ENCODE measurements at places on chromosomes 5 and 9.

- DNase-seq = no peak
These were observed 64.4 kb upstream of the RAI14 start for GRCh38 chr5:34591723-34592122.

DNA sequence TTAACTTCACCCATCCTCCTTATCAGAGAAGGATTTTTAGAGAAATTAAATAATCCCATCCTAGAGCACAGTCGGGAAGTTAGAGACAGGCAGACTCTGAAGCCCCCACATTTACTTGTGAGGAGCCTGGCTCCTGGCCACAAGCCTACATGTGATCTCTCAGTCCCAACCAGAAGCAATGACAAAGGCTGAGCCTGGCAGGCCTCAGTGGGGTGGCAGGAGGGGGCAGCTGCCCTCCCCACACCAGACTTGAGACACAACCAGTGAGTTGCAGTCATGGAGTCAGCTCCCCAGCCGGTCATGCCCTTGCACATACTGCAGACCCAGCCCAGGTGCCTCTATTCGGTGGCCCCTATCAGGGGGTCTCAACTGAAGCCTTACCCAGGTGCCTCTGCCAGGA, 11.0 kb downstream of the NAIF1 start:
- no peak for DNase-seq

- DNase-seq = no peak
These were observed 74.7 kb downstream of the AMBP start for GRCh38 chr9:114003351-114003750.

DNA sequence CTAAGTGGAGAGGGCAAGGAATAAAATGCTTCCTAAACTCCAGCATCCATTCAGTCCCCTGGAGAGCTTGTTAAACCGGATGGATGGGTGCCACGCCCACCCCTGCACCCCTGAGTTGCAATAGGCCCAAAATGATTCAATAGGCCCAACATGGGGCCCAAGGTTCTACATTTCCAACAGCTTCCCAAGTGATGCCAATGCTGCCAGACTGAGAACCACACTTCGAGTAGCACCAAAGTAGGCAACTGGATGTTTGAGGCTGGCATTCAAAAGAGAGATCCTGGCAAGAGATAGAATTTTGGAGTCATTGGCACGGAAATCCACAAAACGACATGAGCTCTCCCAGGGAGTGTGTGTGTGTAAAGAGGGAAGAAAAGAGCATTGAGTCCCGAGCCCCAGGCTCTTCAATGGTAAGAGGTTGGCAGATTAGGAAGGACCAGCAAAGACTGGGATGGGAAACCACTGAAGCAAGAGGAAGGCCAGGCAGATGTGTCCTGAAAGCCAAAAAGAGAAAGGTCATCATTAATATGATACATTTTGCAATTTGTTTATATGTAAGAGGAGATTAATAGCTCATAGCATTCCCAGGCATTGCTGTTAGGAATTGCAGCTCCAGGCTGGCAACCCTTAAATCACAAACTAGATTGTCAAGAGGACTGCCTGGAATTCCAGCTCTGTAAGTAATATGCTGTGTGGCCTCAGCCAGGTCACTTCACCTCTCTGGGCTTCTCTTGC, 130.6 kb downstream of the KCNIP1 start:
- no peak for DNase-seq

GRCh38 chr5:57725658-57726504, 243.3 kb upstream of the ACTBL2 start:
- peak; percentile 8 for DNase-seq

GRCh38 chr5:83577036-83577636, 105.6 kb downstream of the VCAN start:
- no peak for DNase-seq

DNA sequence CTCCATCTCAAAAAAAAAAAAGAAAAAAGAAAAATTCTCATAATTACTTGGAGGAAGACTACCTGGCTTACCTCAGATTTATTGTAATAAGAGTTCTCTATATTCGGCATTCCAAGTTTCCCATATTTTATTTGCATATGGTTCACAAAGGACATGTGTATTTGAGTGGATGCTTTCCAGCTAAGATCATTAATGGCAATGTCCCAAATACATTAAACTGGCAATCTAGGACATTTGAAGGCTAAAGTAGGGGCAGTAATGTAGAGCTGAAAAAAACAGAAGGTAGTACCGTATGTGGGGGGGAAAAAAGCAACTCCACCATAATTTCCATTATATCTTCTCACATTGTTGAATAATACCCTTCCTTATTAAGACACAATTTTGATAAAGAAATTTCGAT, 4.9 kb downstream of the TUT7 start:
- no peak for DNase-seq

- peak; percentile 57 for DNase-seq
These were observed 62.0 kb upstream of the GGTA1 start for GRCh38 chr9:121561385-121562222.

DNA sequence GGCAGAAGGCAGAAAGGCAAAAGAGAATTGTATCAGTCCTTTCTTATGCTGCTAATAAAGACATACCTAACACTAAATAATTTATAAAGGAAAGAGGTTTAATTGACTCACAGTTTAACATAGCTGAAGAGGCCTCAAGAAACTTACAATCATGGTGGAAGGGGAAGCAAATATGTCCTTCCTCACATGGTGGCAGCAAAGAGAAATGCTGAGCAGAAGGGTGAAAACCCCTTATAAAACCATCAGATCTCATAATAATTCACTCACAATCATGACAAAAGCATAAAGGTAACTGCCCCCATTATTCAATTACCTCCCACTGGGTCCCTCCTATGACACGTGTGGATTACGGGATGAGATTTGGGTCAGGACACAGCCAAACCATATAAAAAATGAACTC, 312.5 kb upstream of the PTGER4 start:
- DNase-seq = no peak

- no peak for DNase-seq
These were observed 81.8 kb upstream of the SARDH start for GRCh38 chr9:133819923-133820322.

- no peak for DNase-seq
These were observed 3.0 kb upstream of the MXD3 start for GRCh38 chr5:177314376-177315342.

DNA sequence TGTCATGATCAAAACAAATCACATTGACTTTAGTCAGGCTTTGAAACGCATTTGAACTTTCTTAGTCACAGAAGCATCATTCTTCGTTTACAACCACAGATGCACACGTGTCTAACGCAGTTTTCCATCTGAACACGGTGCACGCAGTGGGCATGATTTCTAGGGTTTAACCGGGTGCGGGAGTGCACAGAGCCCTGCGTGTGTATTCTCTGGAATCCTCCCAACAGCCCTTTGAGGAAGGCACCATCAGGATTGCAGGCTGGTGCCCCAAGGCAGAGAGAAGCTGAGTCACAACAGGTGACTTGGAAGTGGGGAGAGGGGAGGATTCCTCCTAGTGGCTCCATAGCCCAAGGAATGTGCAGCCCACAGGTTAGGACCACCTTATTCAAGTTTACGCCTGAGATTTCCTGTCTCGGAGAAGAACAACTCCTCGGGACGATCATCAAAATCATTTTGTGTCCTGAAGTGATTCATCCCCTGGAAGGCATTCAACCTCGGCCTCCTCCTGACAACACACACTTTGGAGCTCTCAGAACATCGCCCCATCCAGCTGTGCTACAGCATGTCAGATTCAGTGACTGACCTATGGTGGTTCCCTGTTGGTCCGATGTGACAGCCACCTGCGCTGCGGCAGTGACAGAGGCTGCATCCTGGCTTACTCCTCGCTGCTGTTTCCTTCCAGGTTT, 13.1 kb downstream of the ROPN1L start:
- DNase-seq = no peak

GRCh38 chr5:179345433-179346321, at the start of gene ADAMTS2:
Gene ADAMTS2, minus strand, starts transcription at chr5:179345461. Its CDS starts 133 bp downstream, at chr5:179345328.
- DNase-seq = peak; percentile 92

- DNase-seq = no peak
These were observed 2.7 kb downstream of the PTGER4 start for GRCh38 chr5:40682154-40683017.
